ENCODE measurements at places on chromosomes 13 and 19. TPM values are rescaled to one million over a fixed set of nuclear protein-coding genes. Genes with fewer than 3 reads are reported as not detected.
A peak's percentile ranks its signal among the peaks of the same experiment; 100 is the strongest.

The IL4I1 gene
- total RNA-seq: 8.9 TPM

The MEIOSIN gene
- total RNA-seq: 0.35 TPM

- DNase-seq: no peak
These were observed 503.7 kb downstream of the DIAPH3 start for GRCh38 chr13:59659981-59660380.

GRCh38 chr13:20351281-20352022 lies 119.3 kb upstream of the GJB6 start:
- DNase-seq: no peak

DNA sequence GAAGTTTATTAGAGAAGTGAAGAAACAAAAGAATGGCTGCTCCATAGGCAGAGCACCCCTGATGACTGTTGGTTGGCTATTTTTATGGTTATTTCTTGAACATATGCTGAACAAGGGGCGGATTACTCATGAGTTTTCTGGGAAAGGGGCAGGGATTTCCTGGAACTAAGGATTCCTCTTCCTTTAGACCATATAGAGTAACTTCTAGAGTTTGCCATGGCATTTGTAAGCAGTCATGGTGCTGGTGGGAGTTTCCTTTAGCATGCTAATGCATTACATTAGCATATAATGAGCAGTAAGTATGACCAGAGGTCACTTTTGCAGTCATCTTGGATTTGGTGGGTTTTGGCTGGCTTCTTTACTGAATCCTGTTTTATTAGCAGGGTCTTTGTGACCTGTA lies 38.7 kb upstream of the PCDH8 start:
- no peak for DNase-seq

- DNase-seq: no peak
These were observed 1.7 kb upstream of the SLC10A2 start for GRCh38 chr13:103067751-103068555.

GRCh38 chr19:31073485-31074198 lies 275.6 kb downstream of the TSHZ3 start:
- no peak for DNase-seq

DNA sequence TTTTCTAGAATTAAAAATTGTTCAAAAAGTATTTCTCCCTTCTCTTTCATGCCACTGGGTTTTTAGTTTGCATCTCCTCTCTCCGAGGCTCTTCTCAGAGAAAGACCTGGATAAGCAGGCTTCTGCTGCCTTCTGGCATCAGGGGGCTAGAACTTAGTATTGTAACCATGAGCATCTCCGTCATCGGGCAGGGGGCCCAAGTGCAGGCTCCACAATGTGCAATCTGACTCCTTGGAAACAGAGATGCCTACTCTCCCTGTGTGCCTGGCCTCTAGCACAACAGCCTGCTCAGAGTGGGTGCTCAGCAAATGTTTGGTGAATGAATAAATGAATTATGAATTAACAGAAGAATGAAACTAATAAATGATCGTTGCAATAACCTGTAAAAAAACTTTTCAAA lies 45.6 kb upstream of the MTIF3 start:
- no peak for DNase-seq

- no peak for DNase-seq
These were observed 288.1 kb downstream of the TEX29 start for GRCh38 chr13:111608556-111608955.

- no peak for DNase-seq
These were observed 486 bp upstream of the ZNF805 start for GRCh38 chr19:57239982-57240310.

DNA sequence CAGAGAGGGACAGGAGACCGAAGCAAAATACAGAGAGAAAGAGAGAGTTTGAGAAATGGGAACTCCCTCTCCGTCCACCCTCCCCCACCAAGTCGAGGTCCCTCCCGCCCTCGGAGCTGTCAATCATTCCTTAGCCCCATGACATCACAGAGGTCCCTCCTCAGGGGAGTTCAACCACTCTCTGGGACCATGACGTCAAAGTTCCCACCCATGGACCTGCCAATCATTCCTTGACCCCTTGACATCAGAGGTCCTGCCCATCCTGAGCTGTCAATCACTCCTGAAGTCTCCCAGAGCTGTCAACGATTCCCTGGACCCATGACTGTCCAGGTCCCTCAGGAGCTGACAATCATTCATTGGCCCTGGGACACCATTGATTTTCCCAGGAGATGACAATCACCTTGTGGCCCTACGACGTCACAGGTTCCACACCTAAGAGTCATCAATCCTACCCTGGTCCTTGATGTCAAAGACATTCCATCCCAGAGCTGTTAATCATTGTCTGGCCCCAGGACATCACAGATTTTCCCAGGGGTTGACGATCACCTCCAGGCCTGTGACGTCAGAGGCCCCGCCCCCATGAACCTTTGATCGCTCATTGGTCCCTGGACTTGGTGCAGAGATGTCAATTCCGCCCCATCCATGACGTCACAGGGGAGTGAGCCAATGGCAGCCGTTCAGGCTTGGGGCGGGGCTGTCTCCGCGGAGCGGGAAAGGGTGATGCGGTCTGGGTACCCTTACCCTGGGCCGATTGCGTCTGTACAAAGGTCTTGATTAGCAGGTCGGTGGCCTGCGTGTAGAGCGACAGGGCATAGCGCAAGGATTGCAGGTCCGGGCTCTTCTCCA lies 61.7 kb downstream of the COLGALT1 start:
- DNase-seq: peak; percentile 74

- DNase-seq: no peak
These were observed 18.6 kb upstream of the TNFAIP8L1 start for GRCh38 chr19:4620675-4621074.

GRCh38 chr19:32350471-32350865 lies 5.1 kb downstream of the ZNF507 start:
- DNase-seq: no peak

- DNase-seq: no peak
These were observed 7.8 kb upstream of the UBL3 start for GRCh38 chr13:29858231-29858630.

Measured in Caki2 (cell line).